ENCODE measurements at places on chromosomes 3 and 15.

DNA sequence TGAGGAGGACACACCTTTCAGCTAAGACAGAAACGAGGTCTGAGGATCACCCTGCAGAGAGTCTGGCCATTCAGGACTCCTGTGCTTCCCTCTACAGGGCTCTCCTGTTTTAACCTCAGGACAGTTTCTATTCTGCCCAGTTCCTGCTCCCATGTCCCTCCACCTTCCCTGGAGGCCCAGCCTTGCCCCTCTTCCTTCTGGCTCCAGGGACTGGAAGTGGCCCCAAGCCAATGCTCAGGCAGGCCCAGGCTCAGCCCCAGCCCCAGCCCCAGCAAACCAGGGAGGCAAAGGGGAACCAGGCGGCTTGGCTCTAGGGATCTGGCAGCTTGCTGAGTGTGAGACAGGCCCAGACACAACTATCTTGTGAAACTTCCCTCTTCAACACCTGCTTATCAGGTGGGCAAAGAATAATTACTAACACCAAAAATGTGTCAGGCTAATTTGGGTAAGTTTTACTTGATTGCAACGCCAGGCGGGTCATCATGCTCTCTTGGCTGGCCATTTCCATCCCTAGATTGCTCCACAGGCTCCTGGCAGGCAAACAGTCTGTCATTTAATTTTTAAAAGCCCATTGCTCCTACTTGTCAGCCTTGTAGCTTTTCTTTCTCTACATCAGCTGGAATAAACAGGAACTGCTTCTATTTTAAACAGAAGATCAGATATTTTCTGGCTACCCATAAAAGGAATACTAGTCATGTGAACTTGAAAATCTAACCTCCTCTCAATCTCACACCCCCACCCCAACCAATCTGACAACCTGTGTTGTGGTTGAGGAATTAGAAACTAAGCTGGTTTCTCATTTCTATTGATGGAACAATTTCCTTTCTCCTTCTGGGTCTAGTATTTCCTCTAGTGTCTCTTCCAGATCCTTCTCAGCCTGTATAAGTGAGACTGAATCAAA lies 33.5 kb downstream of the UPK1B start:
- no peak for DNase-seq

- DNase-seq: no peak
These were observed 16.7 kb upstream of the ZNF280D start for GRCh38 chr15:56749982-56750381.

- DNase-seq: no peak
These were observed 18.4 kb upstream of the OPA1 start for GRCh38 chr3:193574488-193575070.

GRCh38 chr3:151468284-151468917 lies 7.5 kb upstream of the IGSF10 start:
- DNase-seq: peak; percentile 29

- no peak for DNase-seq
These were observed 556 bp downstream of the ANKRD63 start for GRCh38 chr15:40282147-40282868.

GRCh38 chr3:46471371-46471914 lies 6.7 kb upstream of the LTF start:
- DNase-seq: no peak

DNA sequence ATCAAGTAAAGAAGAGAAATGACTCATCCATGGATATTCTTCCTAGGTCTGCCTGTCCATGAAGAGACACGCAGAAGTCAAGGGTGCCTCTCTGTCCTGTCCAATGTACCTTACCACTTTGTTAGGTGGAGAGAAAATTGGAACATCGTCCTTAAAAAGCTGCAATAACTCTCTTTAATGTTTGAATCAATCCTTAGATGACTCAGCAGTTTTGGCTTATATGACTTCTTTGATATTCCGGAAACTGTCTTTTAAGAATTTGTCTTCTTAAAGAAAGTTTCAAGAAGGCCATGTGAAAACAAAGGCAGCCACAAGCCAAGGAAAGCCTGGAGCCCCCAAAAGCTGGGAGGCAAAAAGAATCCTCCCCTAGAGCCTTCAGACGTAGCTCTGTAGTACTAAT lies 49.2 kb downstream of the MRPL3 start:
- no peak for DNase-seq

DNA sequence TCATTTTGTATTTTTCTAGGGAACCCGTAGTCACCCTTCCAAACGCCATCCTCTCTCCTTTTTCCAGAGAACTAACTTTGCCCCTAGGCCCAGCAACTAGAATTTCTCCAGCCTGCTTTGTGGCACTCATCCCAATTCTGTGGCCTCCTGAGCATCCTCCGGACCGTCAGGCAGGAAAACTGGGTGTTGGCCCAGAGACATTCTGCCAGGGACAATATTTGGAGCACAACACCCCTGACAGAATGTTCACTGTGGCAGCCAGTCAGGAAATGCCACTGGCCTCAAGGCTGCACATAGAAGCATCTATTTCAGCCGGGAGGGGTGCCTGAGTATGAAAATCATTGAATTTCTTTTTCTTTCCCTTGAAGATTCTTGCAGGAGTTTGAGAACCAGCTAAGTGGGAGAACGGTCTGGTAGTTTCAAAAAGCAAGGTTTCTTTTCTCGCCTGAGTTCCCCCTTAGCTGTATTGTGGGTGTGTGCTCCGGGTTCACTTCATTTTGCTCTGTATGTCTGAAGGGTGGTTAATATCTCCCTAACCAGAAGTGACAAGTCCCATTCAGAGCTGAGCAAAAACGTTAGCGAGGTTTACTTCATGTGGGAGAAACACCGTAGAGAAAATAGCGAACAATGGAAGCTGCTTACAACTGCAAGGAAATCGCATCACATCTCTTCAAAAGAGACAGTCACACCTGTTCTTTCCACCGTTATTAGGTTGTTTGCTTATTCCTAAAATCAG lies 108.1 kb upstream of the TPM1 start:
- no peak for DNase-seq
